ENCODE measurements at places on chromosomes 1 and 21.

GRCh38 chr1:209960926-209961325 is 22.9 kb downstream of the SYT14 start:
- no peak for DNase-seq

DNA sequence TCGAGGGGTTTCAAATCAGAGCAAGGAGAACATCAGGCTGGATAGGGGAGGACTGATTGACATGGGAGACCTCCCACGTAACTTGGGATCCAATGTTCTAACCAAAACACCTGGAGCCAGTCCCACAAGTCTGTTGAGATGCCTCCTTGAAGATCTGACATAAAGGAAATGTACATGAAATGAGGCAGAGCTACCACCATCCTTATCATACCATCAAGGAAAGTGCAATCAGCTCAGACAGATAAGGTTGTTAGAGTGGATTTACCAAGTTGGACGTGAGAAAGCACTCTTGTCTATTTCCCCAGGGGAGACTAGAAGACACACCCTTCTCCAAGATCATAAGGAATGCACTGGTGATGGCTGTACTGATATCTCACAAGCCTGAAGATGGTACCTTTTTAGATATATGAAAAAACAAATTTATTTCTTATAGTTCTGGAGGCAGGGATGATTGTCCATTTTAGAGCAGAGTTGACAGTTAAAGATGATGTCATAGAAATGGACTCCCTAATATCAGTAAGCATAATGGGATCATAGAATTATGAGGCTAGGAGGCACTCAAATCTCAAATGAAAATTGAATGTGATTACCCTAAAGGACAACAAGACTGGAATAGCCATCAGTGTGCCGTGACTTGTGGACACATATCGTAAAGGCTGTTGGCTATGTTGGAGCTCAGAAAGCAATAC is 129.1 kb upstream of the RAB4A start:
- DNase-seq: no peak

DNA sequence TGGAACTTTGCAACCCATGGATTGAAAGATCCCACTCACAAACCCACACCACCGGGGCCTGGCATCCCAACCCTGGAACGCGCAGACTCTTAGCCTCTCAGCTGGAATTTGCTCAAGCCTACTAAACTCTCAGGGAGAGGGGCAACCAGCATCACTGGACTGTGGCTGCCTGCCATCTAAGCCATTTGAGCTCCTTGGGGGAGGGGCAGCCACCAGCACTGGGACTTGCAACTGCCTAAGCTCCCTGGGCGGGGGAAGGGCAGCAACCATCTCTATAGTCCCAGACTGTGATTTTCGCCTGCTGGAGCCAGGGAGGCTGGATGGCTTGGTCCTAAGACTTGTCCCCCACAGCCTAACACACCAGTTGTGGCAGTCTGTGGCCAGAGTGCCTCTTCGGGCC is 122.3 kb downstream of the SNX7 start:
- DNase-seq: no peak

GRCh38 chr1:22267413-22268175 is 124.7 kb upstream of the WNT4 start:
- DNase-seq: no peak

- DNase-seq: no peak
These were observed 98.0 kb downstream of the LAMC2 start for GRCh38 chr1:183284086-183284485.

DNA sequence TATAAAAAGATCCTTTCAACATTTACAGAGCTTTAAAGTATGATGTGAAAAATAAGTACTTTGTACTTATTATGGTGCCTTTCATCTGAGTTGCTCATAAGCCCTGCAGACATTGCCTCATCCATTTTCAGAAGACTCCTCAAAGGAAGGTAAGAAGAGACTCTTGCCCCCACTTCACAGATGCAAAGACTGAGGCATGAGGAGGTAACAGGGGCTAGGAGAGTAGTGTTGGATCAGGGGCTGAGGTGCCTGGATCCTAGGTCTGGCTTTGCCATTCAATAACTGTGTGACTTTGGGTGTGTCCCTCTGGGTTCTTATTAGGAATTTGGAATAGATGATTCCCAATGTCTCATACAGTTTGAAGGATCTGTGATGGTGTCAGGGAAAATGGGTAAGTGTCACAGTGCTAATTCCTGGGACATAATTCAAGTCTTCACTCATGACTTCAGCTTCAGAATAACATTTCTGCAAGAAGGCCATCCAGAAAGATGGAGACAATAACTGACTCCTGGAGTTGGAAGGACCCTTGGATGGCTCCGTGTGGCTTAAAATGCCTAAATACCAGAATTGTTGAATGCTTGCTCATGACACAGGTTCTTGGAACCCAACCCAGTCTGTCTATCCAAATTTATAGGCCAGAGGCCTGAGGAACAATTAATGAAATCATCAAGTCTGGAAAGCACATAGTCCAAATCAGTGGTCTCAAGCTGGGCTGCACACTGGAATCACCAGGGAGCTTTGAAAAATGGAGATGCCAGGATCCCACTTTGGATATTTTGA is 93.1 kb upstream of the RUNX1 start:
- DNase-seq: no peak

- DNase-seq: no peak
These were observed 176.2 kb downstream of the ADGRL4 start for GRCh38 chr1:78830321-78830720.

Measured in NCI-H1105 treated with DMSO at 0.1 percent for 48 hours (cell line).